ENCODE measurements at places on chromosomes 3 and 15. TPM values are rescaled to one million over a fixed set of nuclear protein-coding genes. Genes with fewer than 3 reads are reported as not detected.
A peak's percentile ranks its signal among the peaks of the same experiment; 100 is the strongest.

DNA sequence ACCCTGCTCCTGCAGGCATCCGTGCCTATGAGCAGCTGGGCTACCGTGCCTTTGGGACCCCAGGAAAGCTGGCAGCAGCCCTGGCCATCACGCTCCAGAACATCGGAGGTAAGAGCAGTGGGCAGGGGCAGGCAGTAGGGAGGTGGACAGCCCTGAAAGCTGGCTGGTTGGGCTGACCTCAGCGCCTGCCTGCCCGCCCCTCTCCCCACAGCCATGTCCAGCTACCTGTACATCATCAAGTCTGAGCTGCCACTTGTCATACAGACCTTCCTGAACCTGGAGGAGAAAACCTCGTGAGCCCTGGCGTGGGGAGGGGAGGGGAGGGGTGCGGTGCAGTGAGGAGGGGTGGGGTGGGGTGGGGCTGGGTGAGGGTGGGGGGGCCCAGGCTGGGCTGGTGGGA is 10.5 kb downstream of the SLC38A3 start:
- DNase-seq: no peak

DAZL gene
- 0.27 TPM for total RNA-seq

GRCh38 chr15:72796515-72797337 is 13.2 kb upstream of the ADPGK start:
- DNase-seq: peak; percentile 31

CCR3 gene
- total RNA-seq: not detected

- DNase-seq: no peak
Observed at GRCh38 chr3:64552160-64552559, 135.6 kb downstream of the ADAMTS9 start.

Measured in CD8-positive, alpha-beta memory T cell (primary cell).